ENCODE measurements at places on chromosomes 6 and 20.
A peak's percentile ranks its signal among the peaks of the same experiment; 100 is the strongest.

- no peak for DNase-seq
Observed at GRCh38 chr6:41063884-41064285, 8.3 kb downstream of the OARD1 start.

DNA sequence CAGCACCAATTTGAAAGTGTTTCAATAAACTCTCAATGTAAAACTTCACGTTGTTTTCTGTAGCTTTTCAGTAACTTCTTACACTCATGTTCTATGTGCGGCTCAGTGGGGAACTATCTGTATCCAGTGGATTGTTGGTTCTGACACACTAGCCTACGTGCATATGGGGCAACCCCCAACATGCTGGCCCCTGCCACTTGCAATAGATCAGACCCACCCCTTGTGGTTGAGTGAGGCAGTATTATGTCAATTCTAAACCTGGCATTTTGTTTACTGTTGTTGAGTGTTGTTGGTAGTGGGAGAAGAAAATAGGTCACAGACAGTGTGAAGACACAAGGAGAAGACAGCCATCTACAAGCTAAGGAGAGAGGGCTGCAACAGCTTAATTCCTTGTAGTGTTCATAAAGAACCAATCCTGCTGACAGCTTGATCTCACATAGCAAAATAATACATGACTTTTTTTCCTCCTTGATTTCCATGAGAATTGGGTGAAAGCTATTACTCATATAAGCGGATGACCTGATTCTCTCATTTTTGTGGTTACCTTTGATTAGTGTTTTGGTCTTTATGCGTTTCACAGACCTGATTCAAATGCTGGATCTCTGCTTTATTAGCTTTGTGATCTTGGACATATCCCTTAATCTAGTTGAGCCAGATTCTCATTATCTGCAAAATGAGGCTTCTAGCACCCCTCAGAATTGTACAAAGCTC lies 320.4 kb downstream of the LAMA2 start:
- DNase-seq, result no peak

DNA sequence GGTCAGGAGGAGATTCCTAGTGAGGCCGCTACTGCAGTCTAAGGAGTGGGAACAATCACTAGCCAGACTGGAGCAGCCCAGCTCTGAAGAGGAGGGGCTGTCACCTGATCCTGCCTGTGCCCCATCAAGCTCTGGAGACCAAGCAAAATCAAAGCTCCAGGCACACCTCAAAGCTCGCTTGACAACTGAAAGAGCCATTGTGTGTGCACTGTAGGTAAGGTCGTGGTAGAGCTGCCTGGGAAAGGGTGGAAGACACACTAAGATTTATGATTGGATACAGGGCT lies 58.2 kb downstream of the CSE1L start:
- no peak for DNase-seq

- no peak for DNase-seq
Observed at GRCh38 chr6:168052291-168052891, 26.6 kb downstream of the FRMD1 start.

DNA sequence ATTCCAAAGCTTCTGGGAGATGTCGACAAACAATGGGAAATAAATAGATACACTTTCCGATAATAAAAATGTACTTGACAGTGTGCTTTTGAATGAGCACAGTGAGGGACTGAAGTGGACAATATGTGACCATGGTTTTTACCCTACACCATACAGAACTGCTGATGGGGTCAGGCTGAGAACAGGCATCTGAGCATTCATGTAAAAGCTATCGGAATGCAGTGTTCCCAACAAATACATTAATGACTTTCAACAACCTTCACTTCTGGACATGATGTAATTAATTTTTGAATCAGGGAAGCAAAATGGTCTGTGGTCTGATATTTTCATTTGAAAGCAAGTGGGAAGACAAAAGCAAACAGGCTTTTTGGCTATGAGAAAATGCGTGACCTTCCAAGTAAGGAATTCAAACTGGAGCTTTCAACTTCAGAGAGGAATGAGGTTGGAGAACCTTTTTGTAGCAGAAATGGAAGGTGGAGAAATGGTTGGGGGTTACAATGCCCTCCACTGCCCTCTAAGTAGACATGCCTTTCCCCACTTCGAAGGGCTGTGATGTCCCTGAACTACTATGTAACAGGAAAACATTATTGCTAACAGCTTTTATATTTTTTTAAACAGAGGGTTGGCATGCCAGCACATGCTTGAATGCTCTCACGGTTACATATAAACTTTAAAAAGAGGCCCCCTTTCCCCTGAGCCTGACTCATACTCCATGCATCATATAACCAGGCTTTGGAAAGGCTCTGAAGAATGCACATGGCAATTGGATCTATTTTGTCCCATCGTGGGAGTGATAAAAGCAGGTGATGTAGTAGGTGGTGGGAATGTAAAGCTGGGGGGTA lies 203.5 kb upstream of the CITED2 start:
- peak; percentile 54 for DNase-seq

DNA sequence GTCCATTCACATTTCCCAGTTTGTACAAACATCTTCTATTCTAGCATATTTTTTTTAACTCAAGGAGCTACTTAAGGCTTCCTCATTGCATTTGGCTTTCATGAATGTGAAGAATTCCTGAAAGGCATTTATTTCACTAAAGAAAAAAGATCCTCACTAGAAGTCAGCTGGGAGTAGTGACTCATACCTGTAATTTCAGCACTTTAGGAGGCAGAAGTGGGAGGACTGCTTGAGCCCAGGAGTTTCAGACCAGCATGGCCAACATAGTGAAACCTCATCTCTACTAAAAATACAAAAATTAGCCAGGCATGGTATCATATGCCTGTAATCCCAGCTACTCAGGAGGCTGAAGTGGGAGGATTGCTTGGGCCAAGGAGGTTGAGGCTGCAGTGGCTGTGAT lies 30.9 kb upstream of the XRN2 start:
- no peak for DNase-seq

DNA sequence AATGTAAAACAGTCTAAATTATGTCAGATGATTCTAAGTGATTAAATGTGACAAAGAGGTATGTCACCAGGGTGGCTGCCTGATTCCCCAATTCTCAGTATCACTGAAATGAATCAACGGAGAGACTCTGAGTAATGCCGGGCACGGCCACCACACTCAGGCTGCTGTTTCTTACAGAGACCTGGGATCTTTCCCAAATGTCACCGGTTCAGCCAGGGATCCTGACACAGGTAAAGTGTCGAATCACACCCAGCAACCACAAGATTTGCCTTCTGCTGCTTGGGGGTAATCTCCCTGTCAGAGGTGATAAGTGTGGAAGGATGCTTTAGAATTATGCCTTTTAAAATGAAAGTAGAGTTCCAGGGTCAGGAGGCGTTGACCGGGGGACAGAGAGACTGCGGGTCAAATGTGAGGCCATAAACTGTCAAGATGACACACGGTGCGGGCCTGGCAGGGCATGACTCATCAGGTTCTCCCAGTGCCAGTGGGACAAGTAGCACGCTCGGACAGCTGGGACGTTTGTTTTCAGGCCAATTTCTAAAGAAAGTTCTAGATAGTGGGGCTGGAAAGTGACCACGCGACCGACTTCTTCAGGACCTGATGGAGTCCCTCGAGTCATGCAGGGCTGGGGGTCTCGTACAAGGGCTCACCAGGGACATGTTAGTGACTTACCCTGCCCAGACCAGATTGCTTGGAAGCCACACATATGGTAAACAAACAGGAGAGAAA lies 48.9 kb downstream of the PRDM1 start:
- DNase-seq, result no peak

DNA sequence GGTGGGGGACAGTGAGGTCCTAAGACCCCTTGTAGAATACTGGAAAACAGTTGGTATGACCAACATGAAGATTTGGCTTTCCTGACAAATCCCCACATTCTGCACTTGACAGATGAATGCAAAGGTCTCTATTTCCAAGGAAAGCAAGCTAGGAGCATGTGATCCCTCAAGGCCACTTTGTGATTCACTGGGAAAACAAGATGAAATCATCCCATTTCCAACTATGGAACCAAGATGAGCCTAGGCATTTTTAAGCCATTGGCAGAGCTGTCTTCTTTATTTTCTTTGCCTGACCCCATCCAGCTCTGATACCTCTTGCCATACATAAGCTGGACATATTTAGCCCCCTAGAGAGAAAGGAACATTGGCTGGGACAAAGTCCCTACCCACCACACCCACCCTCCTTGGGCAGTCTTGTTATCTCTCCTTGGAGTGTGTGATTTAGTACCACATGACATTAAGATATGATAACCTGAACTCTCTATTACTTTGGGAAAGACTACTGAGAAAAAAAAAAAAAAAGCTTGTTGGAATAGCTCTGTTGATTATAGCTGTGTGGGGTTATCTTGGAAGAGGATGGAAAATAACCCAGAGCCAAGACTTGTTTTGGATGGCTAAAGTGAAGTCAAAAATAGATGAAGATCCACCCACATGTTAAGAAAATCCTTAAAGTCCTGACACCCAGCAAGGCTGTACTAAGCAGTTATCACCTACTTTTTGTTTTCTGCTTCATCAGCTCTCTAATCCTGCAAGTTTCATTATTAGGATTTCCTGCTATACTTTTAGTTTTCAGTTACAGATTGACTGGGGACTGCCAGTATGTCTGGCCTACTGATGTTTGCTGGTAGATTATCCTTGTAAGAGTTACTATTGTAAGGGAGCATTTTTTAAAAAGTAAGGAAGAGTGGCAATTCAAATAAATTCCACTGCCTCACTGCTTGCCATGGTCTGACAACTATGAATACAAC lies 90.1 kb upstream of the PREP start:
- no peak for DNase-seq

- DNase-seq, result peak; percentile 17
Observed at GRCh38 chr20:36754656-36755222, 8.8 kb upstream of the NDRG3 start.

DNA sequence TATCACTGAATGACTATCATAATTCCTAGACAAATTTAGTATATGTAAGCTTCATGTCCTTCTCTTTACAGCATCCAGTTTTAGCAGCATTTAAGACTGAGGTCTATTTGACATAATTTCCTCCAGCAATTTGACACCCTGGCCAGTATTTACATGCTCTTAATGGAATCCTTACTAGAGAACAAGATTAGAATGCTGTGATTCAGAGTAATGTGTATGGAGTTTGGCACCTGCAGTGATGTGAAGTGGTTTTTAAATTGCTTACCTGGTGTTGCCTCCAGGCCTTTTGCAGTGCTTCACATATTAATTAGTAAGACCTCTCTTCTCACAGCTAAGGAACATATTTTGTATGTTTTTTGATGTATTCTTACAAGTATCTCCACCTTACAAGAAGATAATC lies 9.8 kb downstream of the NKX2-4 start:
- DNase-seq, result no peak

DNA sequence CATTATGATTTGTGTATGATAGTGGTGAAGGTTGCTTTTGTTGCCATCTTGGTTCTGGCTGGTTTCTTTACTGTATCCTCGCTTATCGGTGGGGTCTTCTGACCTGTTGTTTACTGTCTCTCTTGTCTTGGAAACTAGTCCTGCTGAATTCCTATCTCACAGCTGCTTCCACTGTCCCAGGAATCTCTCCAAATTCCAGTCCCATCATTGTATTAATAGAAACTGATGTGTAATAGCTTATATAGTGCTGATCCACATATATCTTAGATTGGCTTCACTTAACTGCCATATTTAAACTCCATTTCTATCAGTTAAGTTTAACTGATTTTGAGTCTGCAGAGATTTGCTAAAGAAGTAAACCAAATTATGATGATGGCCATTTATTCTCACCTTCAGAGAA lies 5.9 kb downstream of the GTF2H5 start:
- no peak for DNase-seq

- peak; percentile 46 for DNase-seq
Observed at GRCh38 chr6:143901885-143902750, 37.8 kb downstream of the ZC2HC1B start.

DNA sequence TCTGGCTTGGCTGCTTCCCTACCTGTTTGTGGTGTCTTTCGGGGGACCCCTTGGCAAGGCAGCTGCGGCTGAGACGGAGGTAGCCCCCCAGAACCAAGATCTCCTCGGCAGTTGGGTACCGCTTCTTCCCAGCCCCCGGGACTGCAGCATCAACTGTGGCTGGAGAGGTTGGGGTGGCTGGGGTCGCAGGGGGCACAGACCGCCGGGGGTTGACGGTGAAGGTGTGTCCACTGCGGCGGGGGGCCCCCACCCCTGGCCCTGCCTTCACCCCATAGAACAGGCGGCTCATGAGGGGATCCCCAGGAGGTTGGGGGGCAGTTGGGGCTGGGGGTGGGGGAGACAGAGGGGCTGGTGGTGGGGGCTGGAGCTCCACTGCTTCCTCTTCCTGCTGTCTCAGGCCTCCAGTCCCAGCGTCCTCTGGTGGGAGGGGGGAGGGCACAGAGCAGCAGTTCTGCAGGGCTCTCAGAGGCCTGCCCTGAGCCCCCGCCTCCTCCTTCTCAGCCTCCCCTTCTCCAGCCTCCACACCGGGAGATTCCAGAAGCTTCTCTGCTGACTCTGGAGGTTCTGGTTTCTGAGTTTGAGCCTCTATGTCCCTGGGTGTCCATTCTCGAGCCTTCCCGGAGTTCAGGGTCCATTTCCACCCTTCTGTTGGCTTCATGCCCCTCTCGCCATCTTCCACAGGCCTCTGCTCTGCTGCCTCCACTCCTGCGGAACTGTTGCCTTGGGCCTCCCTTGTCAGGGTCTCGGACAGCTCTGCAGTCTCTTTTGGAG lies 1.9 kb downstream of the PPP1R18 start:
- no peak for DNase-seq

DNA sequence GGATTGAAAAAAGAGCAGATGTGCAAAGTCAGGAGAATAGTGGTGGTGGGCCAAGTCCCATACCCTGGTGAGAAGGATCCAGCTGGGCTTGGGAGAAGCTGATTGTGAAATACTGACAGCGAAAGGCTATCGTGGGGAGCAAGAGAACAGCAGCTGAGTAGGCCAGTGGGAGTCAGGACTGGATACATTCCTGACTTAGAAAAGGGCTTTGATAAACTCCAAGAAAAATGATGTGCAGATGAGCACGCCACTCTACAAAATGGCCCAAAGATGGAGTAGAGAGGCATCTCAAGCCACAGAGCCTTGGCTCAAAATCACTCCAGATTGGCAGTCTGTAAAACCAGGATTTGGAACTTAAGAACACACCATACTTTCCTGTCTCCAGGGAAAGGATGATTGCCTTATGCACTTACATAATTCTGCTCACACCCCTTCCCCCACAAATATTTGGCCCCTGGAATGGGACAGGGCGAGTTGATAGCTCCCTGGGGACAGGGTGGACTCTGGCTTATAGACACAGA lies 578.7 kb downstream of the MAFB start:
- no peak for DNase-seq

- no peak for DNase-seq
Observed at GRCh38 chr6:3305831-3306230, 47.1 kb downstream of the PSMG4 start.

GRCh38 chr6:111667931-111668330 lies 62.3 kb upstream of the TRAF3IP2 start:
- no peak for DNase-seq

DNA sequence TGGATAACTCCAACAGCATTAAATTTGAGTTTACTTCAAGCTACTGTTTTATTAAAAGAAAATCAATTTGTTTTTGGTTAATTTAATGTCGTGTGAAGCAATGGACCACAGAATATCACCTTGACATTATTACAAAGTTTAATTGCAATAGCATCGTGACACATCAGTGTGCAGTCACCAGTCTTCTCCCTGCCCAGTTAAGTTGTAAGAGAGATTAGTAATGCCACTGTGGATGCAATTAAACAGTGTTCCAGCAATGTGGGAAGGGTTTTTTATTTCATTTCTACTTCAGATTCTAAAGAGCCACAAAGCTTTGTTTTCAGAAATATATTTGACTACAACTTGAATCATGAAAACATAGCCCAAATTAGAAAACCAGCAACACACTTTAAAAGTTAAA lies 128.7 kb downstream of the SYNE1 start:
- no peak for DNase-seq

GRCh38 chr6:15096894-15097837 lies 148.7 kb upstream of the JARID2 start:
- DNase-seq, result no peak

- DNase-seq, result no peak
Observed at GRCh38 chr20:472137-472846, 10.0 kb upstream of the TBC1D20 start.

All from right kidney (tissue), 9 donors.